ENCODE measurements at places on chromosomes 4 and X.

DNA sequence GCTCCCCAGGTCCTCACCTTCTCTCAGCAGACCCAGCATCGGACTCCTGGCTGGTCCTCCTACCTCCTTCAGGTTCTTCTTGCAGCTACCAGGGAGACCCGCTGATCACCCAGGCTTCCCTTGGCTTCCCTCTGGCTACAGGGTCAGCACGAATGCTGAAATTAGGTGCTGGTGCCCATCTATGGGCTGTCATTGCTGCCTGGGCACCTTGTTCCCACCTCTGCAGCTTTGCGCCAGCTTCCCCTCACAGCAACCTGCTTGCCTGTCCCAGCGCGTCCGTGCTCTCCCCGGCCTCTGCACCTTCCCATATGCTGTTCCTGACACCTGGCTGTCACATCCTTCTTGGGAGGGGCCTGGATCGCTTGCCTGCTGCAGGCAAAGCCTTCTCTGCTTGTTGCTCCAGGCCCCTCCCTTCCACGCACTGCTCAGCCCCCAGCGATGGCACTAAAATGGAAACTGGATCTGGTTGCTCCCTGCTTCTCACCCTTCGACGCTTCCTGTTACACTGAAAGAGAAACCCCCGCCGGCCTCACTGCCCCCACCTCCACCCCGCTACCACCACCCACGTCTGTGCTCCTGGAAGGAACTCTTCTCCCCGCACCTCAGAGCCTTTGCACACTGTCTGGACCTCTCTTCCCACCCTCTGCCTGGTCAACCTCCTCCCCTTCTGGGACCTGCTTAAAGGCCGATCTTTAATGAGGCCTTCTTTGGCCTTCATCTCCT is 22.2 kb downstream of the C4orf50 start:
- DNase-seq = peak; percentile 30

- peak; percentile 16 for DNase-seq
Observed at GRCh38 chrX:39753293-39753996, 344.3 kb downstream of the BCOR start.

- DNase-seq = no peak
Observed at GRCh38 chr4:16448241-16448840, 222.1 kb upstream of the TAPT1 start.

DNA sequence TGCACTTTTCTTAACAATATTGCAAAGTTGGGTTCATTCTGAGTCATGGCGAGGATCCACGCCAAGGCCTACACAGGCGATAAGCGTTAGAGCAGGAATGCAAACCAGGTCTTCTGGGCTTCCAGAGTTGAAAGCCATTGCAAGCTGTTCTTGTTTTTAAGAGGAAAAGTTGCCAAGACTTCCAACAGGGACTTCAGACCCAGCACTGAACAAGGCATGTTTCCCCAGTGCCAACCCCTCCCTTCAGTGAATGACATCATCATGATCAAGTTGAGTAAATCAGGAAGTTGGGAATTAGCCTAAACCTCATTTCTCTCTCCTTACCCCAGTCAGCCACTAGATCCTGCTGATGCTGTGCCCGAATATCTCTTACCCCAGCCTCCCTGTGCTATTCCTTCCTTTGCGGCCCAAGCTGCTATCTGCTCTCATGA is 355.1 kb downstream of the HS3ST1 start:
- no peak for DNase-seq

GRCh38 chrX:9943420-9943819 is 23.7 kb upstream of the CLDN34 start:
- DNase-seq = no peak

- no peak for DNase-seq
Observed at GRCh38 chr4:55346851-55347255, 811 bp downstream of the SRD5A3 start.

DNA sequence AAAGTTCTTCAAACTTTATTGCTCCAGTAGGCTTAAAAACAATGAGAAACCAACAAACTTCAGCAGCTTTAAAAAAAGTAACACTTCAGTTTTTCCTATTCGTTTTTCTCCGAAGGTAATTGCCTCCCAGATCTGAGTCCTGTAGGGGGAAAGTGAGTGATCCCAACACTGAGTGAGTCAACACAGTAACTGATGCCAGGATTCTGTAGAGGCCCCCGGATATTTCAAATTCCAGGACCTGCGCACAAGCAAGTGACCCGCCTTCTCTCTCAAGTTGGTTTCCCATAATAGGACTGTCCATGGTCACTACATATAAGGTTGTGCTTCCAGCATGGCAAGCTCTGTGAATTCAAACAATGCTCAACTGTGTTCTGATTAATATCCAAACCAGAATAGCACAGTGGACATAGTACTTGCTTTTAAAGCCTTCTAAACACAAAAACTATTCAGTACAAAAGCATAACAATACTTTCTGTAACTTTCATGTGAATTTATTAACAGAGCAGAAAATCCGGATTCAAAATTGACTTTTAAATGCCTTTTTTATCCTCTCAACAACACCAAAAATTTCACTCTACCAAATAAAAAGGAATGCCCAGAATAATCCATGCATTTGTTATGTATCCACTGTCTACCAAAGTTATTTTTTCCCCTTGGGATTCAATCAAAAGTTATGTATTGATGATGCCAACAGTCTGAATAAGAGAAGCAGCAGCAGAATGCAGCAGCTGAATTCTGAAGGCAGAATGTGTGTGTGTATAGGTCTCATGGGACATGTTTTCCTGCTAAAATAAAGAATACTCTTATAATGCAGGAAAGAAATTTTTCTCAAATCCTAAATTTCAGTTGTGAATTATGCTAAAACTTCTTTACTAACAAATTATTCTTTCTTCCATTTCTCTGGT is at the start of gene DMD:
TSS of gene DMD (minus strand) at position 194 of the 905 bp plus-strand sequence. CDS start 237 bp downstream, outside the sequence.
- DNase-seq = no peak

DNA sequence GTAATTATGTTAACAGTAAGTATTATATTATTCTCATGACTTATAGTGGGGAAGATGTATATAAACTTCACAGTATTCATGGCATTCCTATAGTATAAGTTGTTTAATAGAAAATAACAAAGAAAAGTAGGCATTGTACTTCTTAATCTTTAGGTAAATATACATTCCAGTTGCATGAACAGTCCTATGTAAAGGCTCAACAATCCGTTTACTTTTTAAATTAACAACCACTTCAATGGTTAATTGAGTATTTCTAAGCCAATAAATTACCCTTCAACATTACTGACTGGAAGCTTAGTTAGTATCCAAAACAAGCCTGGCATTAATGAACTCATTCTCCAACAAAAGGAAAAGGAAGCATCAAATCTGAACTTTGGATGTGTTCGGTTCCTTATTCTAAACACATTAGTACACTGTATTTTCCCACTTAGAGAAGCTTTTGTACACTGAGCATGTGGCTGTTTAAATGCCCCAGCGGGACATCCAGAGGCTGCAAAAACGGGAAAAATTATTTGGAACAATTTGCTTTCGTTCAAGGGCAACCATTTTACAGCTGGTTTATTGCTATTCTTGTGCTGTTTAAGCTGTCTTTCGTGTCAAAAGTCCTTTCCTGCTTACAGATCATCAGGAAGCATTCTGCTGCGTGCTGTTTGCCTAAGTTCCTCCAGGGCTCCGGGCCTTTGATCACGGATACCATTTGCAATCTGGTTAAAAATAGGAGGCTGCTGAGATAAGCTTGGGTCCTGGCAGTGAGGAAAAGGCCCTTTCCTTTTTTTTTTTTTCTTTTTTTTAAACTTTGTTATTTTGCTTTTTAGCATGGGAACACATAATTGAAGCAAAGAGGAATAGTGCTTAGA is 460.3 kb downstream of the SPRY1 start:
- peak; percentile 11 for DNase-seq

DNA sequence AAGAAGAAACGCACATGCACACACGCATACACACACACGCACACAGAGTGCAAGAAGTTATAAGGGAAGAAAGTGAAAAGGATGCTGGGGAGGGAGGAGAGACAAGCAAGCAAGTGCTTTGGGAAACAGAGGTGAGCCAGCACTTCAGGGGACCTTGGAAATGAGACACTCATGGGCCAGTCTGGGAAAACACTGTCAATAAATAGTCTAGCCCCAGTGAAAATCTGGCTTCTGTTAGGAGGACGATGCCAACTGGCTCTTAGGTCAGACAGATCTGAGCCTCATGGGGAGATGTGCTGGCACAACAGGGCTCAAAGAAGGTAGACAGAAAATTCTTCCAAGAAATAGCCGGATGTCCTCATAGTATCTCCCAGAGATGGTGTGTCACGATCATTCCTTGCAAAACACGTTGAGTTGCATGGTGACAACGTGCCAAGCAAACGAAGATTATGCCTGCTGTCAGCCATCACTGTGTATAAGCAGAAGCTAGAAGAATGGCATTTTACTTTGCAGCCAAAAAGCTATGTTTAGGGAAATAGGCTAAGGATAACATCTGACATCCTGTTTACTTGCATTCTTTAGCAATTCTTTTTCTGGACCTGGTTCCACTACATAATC is 557 bp upstream of the ARHGEF6 start:
- no peak for DNase-seq

DNA sequence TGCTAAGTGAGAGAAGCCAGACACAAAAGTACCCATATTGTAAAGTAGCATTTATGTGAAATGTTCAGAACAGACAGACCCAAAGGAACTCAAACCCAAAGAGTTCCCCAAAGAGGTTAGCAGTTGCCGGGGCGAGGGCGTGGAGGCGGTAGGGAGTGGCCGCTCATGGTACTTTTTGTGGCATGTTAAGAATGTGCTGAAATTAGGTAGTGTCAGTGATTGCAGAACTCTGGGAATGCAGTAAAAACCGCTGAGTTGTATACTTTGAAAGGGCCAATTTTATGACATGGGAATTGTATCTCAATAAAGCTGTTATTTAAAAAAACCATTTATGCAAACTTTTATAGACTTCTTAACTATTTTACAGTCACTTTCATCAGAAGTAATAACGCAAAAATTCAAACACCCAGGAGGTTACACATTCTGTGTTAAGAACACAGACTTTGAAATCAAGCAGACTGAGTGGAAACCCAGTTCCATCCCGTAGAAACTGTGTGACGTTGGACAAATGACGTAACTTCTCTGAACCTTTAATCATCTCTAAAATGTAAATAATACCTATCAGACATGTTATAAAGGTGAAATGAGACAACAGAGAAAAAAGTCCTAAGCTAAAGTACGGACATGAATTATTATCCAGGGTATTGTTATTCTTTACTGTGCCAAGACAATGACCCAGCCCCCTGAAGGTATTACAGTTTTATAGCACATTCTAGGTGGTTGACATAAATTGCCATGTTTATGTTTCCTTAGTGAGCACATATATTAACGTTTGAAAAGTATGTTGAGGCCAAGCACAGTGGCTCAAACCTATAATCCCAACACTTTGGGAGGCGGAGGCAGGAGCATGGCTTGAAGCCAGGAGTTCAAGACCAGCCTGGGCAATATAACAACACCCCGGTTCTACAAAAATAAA is 19.7 kb downstream of the ZFP42 start:
- no peak for DNase-seq

DNA sequence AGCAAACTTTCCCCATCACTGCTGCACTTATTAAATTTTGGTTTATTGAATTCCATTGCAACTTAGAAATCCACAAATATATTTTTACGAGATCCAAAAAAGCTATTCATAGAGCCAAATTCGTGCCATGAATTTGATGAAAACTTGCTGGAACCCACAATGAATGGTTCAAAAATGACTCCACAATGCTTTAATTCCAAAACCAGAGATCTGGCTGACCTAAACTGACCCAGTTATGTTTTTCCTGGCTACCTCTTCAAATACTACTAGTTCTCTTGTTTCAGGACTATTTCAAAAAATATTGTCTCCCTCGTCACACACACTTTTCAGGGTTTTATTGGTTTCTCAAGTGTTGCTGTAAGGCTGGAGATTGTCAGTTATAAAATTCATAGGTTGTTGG is 474.8 kb downstream of the PDGFC start:
- no peak for DNase-seq

DNA sequence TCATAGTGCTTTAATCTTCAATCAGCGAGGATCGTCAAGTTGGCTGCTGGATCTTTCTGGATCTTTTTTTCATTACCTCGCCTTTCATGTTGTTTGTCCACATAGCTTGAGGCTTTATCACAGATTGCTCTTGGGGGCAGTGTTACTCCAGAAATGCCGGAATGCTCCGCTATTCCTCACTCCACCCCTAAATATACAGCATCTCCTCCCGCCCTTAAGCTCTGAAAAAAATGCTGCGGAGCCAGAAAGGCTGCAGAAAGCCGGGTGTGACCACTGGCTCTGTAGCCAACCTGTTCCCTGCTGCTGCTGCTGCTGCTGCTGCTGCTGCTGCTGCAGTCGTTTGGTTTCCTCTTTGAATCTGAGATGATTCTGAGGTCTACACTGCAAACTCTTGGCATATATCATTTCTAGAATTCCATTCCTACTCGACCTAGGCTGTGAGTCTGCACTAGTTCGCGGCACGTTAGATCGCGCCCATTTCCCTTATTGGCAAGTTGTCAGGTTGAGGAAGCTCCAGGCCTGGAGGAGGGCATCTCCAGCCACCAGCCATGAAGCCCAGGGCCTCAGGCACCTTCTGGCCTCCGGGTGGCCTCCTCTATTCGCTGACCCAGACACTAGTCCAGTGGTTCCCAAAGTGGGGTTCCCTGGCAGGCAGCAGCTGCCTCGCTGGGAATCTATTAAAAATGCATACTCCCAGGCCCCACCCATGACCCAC is 34.2 kb downstream of the WDR13 start:
- DNase-seq = peak; percentile 16

GRCh38 chrX:108468486-108468885 is 28.8 kb downstream of the COL4A5 start:
- no peak for DNase-seq

DNA sequence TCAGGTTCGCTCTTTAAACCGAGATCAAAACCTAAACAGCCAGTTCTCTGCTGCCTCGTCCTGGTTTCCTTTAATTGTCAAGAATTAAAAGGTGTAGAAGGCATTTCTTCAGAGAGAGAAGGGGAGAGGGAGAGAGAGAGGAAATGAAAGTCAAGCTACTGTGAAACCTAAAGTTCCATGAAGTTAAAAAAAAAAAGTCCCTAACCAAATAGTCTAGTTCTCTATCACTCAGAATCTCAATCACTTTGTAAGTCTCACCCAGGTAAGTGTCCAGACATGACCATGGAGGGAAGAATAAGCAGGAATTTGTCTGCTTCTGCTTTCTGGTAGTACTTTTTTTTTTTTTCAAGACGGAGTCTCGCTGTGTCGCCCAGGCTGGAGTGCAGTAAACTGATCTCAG is 18.8 kb upstream of the SMIM14 start:
- DNase-seq = no peak

GRCh38 chrX:50769389-50770063 is 44.5 kb downstream of the SHROOM4 start:
- DNase-seq = no peak

- peak; percentile 77 for DNase-seq
Observed at GRCh38 chrX:153971450-153972367, at the start of gene HCFC1. TSS of gene HCFC1 (minus strand) at chrX:153971818. CDS start at chrX:153970840, 978 bp downstream.

DNA sequence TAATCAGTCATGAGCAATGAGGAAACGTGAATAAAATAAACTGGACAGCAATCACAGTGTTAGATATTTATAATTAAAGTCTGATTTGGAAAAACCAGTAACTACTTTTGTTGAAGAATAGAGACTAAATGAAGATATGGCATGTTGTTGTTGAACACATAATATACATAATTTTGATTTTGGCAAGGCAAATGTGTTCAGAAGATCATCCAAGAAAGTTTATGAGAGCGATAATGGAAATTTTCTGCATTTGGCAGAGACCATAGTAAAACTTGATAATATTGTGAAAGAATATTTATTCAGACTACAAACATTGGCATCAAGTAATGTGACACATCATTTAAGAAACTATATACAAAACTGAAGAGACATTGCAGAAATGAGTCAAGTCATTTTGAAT is 620.7 kb downstream of the TMA16 start:
- DNase-seq = no peak

Data from NCI-H510A treated with DMSO at 0.1 percent for 48 hours (cell line).